CD4-positive, alpha-beta T cell treated with Interferon gamma for 1 hour (primary cell): ENCODE measurements at places on chromosomes 13 and 19.

- no peak for DNase-seq
Measured at GRCh38 chr13:111577208-111577828, 256.9 kb downstream of the TEX29 start.

DNA sequence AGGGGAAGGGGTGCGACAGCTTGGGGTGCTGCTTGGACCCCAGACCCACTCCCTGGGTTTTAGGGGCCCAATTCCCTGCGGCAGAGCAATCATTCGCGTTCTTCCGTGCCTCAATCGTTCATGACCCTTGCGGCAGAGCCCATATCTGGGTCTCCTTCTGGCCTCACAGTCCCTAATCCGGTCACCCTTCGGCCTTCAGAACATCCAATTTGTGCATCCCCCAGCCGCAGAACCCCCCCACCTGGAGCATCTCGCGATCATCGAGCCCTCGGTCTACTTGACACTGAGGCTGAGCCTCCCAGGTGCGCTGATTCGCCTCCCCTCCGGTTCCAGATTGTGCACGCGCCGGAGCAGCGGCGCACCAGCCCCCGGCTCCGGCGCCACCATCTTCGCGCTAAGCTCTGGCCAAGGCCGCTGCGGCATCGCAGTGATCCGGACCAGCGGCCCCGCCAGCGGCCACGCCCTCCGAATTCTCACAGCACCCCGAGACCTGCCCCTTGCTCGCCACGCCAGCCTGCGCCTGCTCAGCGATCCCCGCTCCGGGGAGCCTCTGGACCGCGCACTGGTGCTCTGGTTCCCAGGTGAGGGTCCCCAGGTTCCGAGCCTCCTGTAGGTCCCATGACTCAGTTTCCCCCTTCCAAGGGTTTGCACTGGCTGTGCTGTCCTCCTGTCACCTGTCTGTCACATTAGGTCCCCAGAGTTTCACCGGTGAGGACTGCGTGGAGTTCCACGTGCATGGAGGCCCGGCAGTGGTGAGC is 501 bp downstream of the GTPBP3 start:
- no peak for DNase-seq

- DNase-seq, result no peak
Measured at GRCh38 chr19:32040236-32040635, 305.2 kb upstream of the ZNF507 start.

DNA sequence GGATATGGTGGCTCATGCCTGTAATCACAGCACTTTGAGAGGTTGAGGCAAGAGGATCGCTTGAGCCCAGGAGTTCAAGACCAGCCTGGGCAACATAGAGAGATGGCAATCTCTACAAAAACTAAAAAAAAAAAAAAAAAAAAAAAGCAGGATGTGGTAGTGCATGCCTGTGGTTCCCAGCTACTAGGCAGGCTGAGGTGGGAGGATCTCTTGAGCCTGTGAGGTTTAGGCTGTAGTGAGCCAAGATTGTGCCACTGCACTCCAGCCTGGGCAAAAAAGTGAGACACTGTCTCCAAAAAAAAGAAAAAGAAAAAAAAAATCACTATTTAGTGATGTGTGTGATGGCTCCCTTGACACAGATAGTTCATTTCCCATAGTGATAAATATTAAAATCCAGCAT is 365.0 kb upstream of the NBEA start:
- DNase-seq, result no peak

GRCh38 chr19:11373885-11374432 is 507 bp upstream of the SWSAP1 start:
- DNase-seq, result no peak

GRCh38 chr19:8323781-8324185 is 2.5 kb downstream of the RPS28 start:
- DNase-seq, result no peak

- DNase-seq, result no peak
Measured at GRCh38 chr19:49932041-49932451, 2.7 kb upstream of the NUP62 start.

DNA sequence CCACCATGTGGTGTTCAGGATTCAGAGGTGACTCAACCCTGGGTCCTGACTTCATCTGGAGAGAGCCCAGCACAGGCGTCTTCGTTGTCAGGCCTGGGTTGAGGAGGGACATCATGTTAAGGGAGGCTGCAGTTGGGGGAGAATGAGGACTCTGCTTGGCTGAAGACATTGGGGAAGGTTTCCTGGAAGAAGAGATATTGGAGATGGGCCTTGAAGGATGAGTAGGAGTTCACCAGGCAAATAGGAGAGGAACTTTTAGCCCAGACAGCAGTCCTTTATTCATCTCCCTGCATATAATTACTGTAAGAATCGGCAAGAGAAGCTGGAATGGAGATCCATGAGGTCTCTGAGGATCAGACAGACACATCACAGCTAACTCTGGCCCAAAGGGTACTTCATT is 38.9 kb downstream of the VAV1 start:
- DNase-seq, result no peak

- no peak for DNase-seq
Measured at GRCh38 chr13:84237143-84237542, 354.9 kb upstream of the SLITRK1 start.
